ENCODE measurements at places on chromosomes 7 and 10.

DNA sequence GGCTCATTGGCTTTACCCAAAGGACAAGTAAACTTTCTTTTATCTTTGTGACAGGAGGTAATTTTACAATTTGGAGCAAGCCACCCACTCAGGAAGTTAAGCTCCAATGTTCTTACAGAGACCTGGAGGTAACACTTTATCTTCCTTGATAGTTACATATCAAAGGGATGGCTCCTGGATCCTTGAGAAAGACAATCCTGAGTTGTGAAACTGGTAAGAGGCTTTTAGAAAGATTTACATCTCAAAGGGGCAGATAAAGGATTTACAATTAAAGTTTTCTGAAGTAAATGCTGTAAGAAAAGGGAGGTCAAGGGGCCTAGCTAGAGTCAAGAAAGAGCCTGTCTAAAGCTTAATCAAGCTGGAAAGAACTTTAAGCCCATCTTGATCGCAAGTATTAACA lies 124.4 kb upstream of the ZNF804B start:
- no peak for DNase-seq

GRCh38 chr10:79182781-79183467 lies 114.2 kb downstream of the ZMIZ1 start:
- no peak for DNase-seq

DNA sequence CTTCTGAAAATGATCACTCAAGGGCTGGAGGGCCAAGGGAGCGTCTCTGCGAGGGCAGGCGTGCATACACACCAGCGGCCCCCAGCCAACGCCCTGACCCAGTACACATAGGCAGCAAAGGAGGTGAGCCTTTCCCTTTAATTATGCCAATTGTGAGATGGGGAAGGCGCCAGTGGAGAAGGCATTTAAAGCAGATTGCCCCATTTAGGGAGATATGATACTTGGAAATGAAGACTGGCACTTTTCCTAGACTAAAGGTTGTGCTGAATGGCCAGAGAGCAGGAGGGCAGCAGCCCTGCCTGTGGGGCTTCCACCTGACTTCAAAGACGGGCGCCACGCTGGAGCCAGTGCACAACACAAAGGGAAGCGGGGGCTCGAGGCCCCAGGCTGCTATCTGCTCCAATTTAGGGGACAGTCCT lies 24.1 kb downstream of the HIPK2 start:
- DNase-seq, result no peak

- DNase-seq, result no peak
These were observed 898.6 kb upstream of the POT1 start for GRCh38 chr7:125828153-125828700.

- no peak for DNase-seq
These were observed 77.7 kb upstream of the GPR37 start for GRCh38 chr7:124843336-124843735.

DNA sequence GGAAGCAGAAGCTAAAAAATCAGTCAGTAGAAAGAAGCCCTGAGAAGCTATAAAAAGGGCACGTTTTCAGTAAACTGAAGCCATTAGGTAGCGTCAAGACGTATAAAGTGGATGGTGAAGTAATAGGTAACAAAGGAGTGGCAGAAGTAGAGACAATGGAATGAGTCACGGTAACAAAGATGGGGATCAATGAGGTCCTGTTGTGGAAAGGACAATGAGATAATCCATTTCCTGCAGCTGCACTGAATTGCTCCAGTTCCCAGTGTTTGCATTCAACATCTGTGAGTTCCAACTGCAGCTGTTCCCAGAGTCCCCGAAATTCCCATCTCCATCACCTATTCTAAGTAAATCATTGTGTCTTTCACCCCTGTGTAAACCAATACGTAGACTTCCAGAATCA lies 4.8 kb upstream of the HYCC1 start:
- DNase-seq, result no peak

- no peak for DNase-seq
These were observed 3.0 kb downstream of the BUB3 start for GRCh38 chr10:123157210-123157609.

DNA sequence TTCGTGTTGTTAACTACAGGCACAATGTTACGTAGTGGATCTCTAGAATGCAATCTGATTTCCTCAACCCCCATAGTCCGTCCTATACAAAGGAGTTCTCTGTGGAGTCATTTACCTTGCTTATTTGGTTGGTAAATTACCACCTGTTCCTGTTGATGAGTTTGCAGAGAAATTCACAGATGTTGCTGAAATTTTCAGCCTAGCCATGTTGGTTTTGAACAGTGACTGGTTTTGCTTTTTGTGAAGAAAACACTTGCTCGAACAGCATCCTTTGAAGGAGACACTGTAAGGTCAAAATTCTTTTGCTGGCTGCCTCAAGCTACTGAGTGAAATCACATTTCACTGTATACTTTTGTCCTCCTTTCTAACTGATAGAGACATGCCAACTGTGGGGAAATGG lies 15.4 kb upstream of the PRKCQ start:
- DNase-seq, result no peak

DNA sequence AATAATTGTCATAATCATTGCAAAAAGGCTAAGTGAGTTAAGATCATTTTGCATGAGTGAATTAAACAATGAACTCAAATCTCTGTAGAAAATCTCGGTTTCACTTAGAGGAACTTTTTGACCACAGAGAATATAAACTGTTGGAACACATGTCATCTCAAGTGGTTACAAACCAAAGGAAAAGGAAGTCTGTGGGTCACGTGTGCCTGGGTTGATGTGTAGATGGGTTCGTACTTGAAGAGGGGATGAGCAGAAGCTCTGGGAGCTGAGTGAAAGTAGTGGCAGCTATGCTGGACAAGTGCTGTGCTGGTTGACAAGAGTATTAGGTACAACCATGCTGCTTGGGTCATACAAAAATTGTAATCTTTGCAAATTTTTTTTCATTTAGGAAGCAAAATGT lies 35.0 kb downstream of the GLRX3 start:
- no peak for DNase-seq

- no peak for DNase-seq
These were observed 1024.8 kb upstream of the AUTS2 start for GRCh38 chr7:68573271-68574005.

- no peak for DNase-seq
These were observed 22.4 kb downstream of the MTURN start for GRCh38 chr7:30157204-30157603.

DNA sequence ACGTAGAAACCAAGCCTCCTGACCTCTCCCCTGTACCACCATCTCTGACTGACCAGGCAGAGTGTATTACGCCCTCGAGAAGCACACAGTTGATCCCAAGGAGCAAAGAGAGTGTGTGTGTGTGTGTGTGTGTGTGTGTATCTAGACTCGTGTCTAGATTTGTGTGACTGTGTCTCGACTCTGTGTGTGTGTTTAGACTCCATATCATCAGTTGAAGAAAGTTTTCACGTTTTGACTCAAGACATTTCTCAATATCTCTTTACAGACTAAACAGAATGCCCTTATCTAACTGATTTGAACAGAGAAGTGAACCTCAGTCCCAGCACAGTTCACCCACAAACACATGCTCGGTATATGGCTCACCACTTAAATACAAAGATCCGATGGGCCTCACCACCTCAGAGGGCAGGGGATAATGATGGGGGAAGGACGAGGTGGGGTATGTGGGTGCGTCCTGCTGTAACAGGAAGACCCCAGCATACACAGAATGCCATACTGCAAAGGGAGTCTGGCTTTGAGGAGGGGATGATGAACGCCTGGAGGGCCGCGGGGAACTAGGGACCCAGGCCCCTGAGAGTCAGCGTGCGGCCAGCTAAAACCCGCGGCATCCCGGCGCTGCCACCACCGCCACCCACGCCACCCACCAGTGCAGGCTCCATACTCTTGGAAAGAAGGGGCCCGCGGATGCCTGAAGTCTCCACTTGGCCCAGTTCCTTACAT lies 780 bp downstream of the ALDH18A1 start:
- no peak for DNase-seq

Measured in activated CD8-positive, alpha-beta memory T cell treated with anti-CD3 and anti-CD28 coated beads, Interleukin-2, amount 50 U/mL, for 48 hours (primary cell).